ENCODE measurements at places on chromosomes 3 and 15. TPM values are rescaled to one million over a fixed set of nuclear protein-coding genes. Genes with fewer than 3 reads are reported as not detected.

GRCh38 chr3:177208223-177208622 lies 10.9 kb upstream of the TBL1XR1 start:
- no peak for DNase-seq

- DNase-seq, result no peak
Measured at GRCh38 chr15:62938825-62939224, 103.7 kb upstream of the TPM1 start.

- DNase-seq, result no peak
Measured at GRCh38 chr3:65713016-65713415, 325.7 kb downstream of the MAGI1 start.

CHRNA7 gene
- 0.10 TPM for total RNA-seq

SERPINI2 gene
- total RNA-seq, result not detected

Measured in A172 (cell line).